Right cardiac atrium (tissue), 5 donors: ENCODE measurements at places on chromosomes 3 and 15. TPM values are rescaled to one million over a fixed set of nuclear protein-coding genes. Genes with fewer than 3 reads are reported as not detected.

COPS2 gene
- 43.1 TPM for polyA plus RNA-seq

TIGIT gene
- 0.07 TPM for polyA plus RNA-seq

AHSG gene
- 0.05 TPM for polyA plus RNA-seq

SLC51B gene
- not detected for polyA plus RNA-seq

ITIH1 gene
- 0.18 TPM for polyA plus RNA-seq

CCRL2 gene
- 1.7 TPM for polyA plus RNA-seq

MEX3B gene
- 1.3 TPM for polyA plus RNA-seq

KBTBD13 gene
- 6.9 TPM for polyA plus RNA-seq
